ENCODE measurements at places on chromosomes 12 and 14. TPM values are rescaled to one million over a fixed set of nuclear protein-coding genes. Genes with fewer than 3 reads are reported as not detected.

- H3K27ac ChIP-seq, result no peak overlapping the region
- H3K27me3 ChIP-seq, result no peaks in the 10 kb centered on the region
- no peaks in the 10 kb centered on the region for H3K4me1 ChIP-seq
- H3K36me3 ChIP-seq, result no peaks in the 10 kb centered on the region
- H3K4me3 ChIP-seq, result no peak overlapping the region
- no peak for DNase-seq
Observed at GRCh38 chr14:42174357-42174756, 567.7 kb downstream of the LRFN5 start.

- DNase-seq, result peak; percentile 35
- H3K36me3 ChIP-seq, result peaks cover 10% of the 10 kb centered on the region
- peaks cover 67% of the 10 kb centered on the region for H3K4me1 ChIP-seq
- peak overlapping the region; percentile 83 for H3K27ac ChIP-seq
- no peaks in the 10 kb centered on the region for H3K27me3 ChIP-seq
Observed at GRCh38 chr14:55332654-55333570, 61.7 kb downstream of the FBXO34 start.

The KCNJ8 gene
- total RNA-seq, result not detected

The AQP5 gene
- total RNA-seq, result not detected

DNA sequence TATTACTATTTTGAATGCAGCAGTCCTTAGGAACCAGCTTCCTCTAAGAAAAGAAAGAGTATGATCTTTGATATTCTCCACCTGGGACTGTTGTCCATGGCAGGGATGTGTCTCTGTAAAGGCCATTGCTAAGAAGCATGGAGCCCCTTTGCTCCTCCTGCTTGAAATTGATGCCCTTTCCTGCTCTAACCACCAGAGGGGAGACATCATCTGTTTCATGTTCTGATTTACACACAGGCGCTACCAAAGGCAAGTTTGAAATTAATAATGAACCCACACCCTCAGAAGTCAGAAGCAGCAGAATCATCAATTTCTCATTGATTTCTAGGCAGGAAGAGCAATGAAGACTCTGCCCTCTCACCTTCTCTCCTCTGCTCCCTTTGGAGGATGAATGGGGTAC is 253.8 kb downstream of the RMST start:
- no peak overlapping the region for H3K27ac ChIP-seq
- no peaks in the 10 kb centered on the region for H3K27me3 ChIP-seq
- H3K36me3 ChIP-seq, result no peaks in the 10 kb centered on the region
- no peak overlapping the region for H3K4me3 ChIP-seq

- H3K27ac ChIP-seq, result no peak overlapping the region
- H3K4me1 ChIP-seq, result peaks cover 49% of the 10 kb centered on the region
- H3K4me3 ChIP-seq, result no peak overlapping the region
- DNase-seq, result no peak
Observed at GRCh38 chr14:24439257-24439656, 3.3 kb downstream of the SDR39U1 start.

DNA sequence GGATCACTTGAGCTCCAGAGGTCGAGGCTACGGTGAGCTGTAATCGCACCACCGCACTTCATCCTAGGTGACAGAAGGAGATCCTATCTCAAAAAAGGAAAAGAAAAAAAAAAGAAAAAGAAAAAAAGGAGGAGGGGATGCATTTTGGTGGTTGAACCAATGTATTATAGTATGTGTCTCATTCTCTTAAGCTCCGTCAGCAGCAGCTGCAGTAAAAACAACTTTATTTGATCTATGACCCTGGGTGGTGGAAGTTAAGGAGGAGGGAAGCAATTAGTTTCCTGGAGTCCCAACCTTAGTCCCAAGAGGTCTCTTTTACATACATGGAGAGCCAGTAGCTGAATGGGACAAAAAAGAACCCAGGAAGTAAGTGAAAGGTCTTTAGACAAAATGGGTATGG is 26.8 kb upstream of the APOF start:
- H3K4me1 ChIP-seq, result no peaks in the 10 kb centered on the region
- no peaks in the 10 kb centered on the region for H3K27me3 ChIP-seq
- H3K27ac ChIP-seq, result no peak overlapping the region
- no peak overlapping the region for H3K4me3 ChIP-seq

The OR11H6 gene
- not detected for total RNA-seq

DNA sequence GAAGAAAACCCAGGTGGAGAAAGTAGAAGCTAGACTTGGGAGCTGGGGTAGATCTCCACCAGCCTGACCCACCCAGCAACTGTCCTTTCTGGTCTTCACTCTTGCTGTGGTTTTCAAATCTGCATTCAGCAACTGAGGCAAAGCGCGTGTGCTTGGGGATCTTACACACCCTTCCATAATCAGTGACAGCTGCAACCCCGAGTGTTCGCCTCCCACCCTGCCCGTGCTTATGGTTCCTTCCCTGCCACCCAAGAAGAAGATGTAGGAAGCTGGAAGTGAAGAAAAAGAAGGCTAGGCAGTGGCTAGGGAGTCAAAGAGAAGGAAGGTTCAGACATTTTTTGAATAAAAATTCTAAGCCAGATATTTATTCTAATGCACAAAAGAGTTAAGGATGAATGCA is 162.6 kb upstream of the CCND2 start:
- H3K4me3 ChIP-seq, result no peak overlapping the region
- no peak for DNase-seq
- H3K36me3 ChIP-seq, result no peaks in the 10 kb centered on the region
- no peak overlapping the region for H3K27ac ChIP-seq
- peaks cover 71% of the 10 kb centered on the region for H3K4me1 ChIP-seq

The FAM90A1 gene
- 0.14 TPM for total RNA-seq

The PLBD1 gene
- total RNA-seq, result not detected

The PRIM1 gene
- 59.4 TPM for total RNA-seq

DNA sequence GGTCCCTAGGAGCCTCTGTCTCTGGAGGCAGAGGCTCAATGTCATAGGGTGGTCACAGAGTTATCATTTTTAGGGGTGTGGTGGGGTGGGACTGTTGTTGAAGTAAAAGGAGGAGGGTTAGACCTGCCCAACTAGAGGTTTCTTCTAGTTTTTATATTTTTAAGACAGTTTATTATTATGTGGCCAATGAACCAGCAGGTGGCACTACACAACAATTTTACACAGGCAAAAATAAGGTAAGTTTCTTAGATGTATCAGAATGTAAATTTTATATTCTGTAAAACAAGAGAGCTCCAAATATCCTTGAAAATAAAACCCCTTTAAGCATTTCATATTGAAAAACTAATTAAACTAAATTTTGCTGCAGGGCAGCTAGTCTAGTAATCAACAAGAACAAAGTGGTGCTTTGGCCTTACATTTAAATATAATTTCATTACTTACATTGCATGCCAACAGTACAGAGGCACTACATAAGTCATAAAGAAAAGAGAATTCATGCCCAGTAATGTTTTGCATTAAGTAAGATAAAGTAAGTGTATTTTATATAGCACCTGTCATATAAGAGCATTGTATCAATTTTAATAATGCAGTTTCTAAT is 22.2 kb upstream of the OVCH1 start:
- no peak overlapping the region for H3K4me3 ChIP-seq
- no peak for DNase-seq
- H3K27ac ChIP-seq, result no peak overlapping the region
- no peaks in the 10 kb centered on the region for H3K36me3 ChIP-seq

The USP44 gene
- total RNA-seq, result 4.3 TPM

DNA sequence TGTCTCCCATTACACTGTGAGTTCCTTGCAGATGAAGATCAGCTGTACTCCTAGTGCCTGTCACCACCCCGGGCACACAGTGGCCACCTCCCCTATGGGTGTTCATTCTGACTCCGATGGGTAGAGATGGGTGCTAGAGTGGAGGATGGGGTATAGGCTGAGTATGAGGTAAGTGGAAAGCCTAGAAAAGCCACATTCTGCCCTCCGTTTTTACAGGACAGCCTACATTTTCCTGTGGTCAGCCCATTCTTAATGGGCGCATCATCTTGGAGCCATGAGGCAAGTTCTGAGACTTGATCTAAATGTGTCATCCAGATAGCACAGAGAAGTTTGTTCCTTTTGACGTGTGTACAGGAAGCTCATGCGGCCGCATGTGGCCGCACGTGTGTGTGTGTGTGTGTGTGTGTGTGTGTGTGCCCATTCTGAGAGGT is 166.7 kb upstream of the HIF1A start:
- peaks cover 63% of the 10 kb centered on the region for H3K36me3 ChIP-seq
- H3K4me3 ChIP-seq, result no peak overlapping the region
- peak overlapping the region; percentile 88 for H3K27ac ChIP-seq
- DNase-seq, result no peak
- peaks cover 80% of the 10 kb centered on the region for H3K4me1 ChIP-seq

The LIN7A gene
- total RNA-seq, result 0.48 TPM

DNA sequence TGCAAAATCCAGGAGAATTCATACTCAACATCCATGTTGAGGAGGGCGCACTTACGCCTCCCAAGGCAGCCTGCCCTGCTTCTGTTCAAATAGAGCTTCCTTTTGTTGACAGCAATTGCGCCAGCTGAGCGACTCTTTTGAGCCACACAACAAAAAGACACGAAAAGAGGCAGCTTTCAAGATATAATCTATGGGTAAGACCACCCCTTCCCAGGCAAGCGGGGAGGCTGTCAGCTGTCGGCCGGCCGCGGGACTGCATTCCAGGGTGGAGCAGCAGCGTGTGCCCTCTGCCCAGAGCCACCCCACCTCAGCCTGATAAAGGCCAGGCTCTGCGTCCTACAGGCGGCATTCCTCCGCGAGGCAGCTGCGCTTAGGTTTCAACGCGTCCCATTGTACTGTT is 15.8 kb upstream of the STAB2 start:
- DNase-seq, result no peak
- no peak overlapping the region for H3K4me3 ChIP-seq
- peaks cover 46% of the 10 kb centered on the region for H3K27me3 ChIP-seq
- H3K4me1 ChIP-seq, result peaks cover 3% of the 10 kb centered on the region
- no peak overlapping the region for H3K27ac ChIP-seq
- H3K36me3 ChIP-seq, result no peaks in the 10 kb centered on the region

The ACADS gene
- total RNA-seq, result 16.4 TPM

GRCh38 chr14:56120091-56120691 is 2.0 kb downstream of the PELI2 start:
- no peaks in the 10 kb centered on the region for H3K36me3 ChIP-seq
- peak overlapping the region; percentile 71 for H3K4me3 ChIP-seq
- DNase-seq, result no peak
- H3K4me1 ChIP-seq, result peaks cover 22% of the 10 kb centered on the region
- peaks cover 41% of the 10 kb centered on the region for H3K27me3 ChIP-seq
- H3K27ac ChIP-seq, result no peak overlapping the region

DNA sequence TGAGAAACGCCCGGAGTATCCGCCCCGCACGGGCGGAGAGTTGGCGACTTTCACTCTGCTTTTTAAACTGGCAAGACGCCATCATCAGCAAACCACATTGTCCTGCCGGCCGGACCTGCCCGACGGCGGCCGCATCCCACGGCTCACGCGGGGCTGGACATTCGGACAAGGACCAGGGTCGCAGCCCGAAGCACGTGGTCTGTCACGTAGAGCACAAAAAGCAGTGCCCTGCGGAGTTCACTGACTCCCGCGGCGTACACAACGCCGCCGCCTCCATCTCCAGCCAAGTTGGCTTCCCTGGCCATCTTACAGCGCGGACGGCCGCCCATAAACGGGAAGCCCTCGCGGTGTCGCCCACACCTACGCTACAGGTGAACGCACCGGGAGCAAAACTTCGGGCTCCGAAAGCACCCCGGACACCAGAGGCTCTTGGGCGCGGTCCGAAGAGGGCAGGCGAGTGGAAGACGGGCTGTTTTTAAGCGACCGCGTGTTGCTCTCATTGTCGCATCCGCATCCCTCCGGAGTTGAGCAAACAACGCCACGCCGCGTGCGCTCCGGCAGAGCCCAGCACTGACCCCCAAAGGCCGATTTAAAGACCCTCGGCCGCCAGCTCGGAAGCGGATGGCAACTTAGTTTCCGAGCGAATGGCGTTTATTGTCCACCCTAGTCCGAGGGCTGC is 966 bp downstream of the SINHCAF start:
- peaks cover 1% of the 10 kb centered on the region for H3K27me3 ChIP-seq
- DNase-seq, result peak; percentile 36
- H3K4me3 ChIP-seq, result peak overlapping the region; percentile 98
- peaks cover 28% of the 10 kb centered on the region for H3K4me1 ChIP-seq

- no peak overlapping the region for H3K4me3 ChIP-seq
- H3K4me1 ChIP-seq, result peaks cover 3% of the 10 kb centered on the region
- DNase-seq, result no peak
- H3K27ac ChIP-seq, result no peak overlapping the region
- H3K27me3 ChIP-seq, result no peaks in the 10 kb centered on the region
- H3K36me3 ChIP-seq, result peaks cover 65% of the 10 kb centered on the region
Observed at GRCh38 chr12:55985341-55985740, 11.5 kb downstream of the RAB5B start.

The LRRIQ1 gene
- total RNA-seq, result not detected

The OAS1 gene
- 17.8 TPM for total RNA-seq

GRCh38 chr12:57195611-57196371 is 20.8 kb upstream of the NXPH4 start:
- no peaks in the 10 kb centered on the region for H3K27me3 ChIP-seq
- no peak overlapping the region for H3K4me3 ChIP-seq
- H3K36me3 ChIP-seq, result no peaks in the 10 kb centered on the region
- no peak for DNase-seq
- no peak overlapping the region for H3K27ac ChIP-seq

DNA sequence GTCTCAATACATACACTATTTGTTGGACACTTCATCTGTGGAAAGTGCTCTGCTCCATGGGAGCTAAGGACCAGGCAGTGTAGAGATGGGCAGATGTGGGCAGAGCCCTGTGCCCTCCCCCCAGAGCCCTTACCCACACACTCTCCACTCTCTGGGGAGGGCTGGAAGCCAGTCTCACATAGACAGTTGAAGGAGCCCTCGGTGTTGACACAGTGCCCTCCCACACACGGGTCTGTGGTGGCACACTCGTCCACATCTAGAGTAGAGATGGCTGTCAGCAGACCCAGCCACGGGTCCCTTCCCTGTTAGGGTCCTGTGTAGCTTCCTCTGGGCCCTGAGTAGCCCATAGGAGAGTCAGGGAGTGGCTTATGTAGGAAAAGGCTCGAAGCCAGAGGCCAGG is 14.3 kb downstream of the ISCA2 start:
- no peak for DNase-seq
- H3K27me3 ChIP-seq, result peaks cover 3% of the 10 kb centered on the region
- no peaks in the 10 kb centered on the region for H3K4me1 ChIP-seq
- no peak overlapping the region for H3K4me3 ChIP-seq
- H3K27ac ChIP-seq, result no peak overlapping the region

The TMEM229B gene
- total RNA-seq, result 0.71 TPM

The LIN52 gene
- total RNA-seq, result 19.0 TPM

DNA sequence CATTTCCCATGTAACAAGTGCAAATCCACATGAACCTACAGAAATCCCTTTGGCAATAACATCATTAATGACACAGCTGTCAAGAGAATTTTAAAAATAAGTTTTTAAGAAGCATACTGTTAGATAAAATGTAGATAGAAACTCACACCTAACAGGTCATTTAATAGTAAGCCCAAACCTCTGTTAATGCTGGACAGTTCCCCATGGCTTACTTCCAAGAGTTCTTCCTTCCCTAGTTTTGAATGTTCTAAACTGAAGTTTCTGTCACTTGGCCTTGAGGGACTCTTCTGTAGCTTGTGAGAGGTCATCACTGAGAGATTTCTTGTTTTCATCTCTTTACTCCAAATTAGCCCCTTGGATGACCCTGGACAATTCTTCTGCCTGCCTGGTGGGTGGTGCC is 22.7 kb downstream of the OTX2 start:
- no peaks in the 10 kb centered on the region for H3K36me3 ChIP-seq
- no peak overlapping the region for H3K27ac ChIP-seq
- no peak for DNase-seq
- no peak overlapping the region for H3K4me3 ChIP-seq
- peaks cover 11% of the 10 kb centered on the region for H3K27me3 ChIP-seq

- peak overlapping the region; percentile 19 for H3K4me3 ChIP-seq
- no peak overlapping the region for H3K27ac ChIP-seq
- peaks cover 78% of the 10 kb centered on the region for H3K27me3 ChIP-seq
Observed at GRCh38 chr14:73238424-73238852, 1.1 kb downstream of the PAPLN start.

All from activated T-helper 2 cell treated with anti-CD3 and anti-CD28 coated beads, Interferon-gamma antibody, Interleukin-2, Interleukin-4, amounts not matched to agents 10 μg/mL and 5 μg/mL and 100 μg/mL, durations not matched to agents 14 hours and 24 hours and 36 hours (primary cell).